ENCODE measurements at places on chromosomes 12 and 14.

DNA sequence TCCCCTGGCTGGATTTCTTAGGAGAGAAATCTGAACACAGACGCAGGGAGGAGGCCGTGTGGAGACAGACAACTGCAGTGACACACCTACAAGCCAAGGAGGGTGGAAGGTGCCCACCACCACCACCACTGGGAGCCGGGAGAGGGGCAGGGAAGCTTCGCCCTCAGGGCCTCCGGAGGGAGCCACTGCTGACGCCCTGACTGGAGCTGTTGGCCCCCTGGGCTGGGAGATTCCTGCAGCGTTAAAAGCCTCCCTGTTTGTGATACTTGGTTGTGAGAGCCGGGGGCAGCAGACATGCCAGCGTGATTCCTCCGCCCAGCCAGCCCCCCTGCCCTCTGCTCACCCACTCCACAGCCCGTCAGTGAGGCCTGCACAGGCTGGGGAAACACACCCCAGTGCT is 72.0 kb downstream of the CHGA start:
- DNase-seq, result no peak

DNA sequence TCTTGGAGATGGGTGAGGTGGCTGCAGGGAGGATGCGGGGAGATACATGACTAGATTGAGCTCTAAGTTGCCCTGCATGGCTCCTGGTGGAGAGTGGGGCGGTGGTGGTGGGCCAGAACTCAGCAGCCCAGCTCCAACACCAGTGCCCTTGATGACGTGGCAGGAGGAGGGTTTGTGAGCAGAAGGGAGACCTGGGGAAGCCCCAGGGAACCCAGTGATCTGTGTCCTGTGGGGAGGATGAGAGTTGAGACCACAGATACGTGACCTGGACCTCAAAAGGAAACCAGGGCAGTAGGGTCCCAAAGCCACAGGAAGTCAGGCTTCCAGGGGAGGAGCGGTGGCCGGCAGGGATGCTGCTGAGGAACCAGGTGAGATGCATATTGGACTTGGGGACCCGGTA is 989.1 kb upstream of the TMEM132C start:
- DNase-seq, result no peak

- no peak for DNase-seq
These were observed 34.4 kb downstream of the RAD52 start for GRCh38 chr12:915090-915489.

DNA sequence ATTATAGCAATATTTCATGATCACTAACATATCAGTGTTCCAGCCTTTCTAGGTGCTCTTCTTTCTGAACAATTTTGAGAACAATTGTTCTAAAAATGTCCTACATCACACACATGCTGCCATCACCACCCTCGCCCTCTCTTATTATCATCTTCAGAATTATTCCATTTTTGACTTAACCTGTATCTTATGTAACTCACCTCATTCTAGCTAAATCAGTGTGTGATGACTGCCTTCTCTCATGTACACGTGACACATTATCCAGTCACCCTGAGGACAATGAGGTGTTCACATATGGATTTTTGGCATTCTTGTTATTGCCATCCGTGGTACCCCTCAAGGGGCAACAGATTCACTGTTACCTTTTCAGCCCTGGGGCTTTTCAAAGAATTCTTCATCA is 87.3 kb downstream of the RFX4 start:
- no peak for DNase-seq

GRCh38 chr12:13165617-13166041 is 30.9 kb upstream of the EMP1 start:
- DNase-seq, result peak; percentile 16

DNA sequence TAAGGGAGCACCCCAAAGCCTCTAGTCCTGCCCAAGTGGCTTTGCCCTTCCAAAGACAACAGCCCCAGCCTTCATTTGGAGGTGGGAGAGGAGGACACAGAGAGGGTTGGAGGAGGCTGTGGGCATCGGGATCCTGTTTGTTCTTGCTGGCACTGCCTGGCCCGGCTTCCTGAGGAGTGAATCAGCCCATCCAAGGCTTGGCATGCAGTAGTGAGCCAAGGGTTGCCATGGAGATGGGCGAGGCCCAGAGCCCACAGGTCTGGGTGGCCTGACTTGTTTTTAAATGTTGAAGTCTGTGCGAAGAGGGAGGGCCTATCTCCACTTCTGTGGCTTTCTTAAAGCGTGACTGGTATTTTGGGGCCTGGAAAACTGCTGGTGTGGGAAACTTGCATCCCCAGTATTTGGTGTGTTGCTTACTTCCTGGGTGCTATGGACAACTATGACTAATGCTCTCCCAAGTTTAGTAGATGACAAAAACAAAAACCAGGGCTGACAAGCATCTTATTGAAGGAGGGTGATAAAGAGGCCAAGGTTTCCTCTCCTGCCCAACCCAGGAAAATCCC is 15.8 kb downstream of the CD9 start:
- DNase-seq, result no peak

DNA sequence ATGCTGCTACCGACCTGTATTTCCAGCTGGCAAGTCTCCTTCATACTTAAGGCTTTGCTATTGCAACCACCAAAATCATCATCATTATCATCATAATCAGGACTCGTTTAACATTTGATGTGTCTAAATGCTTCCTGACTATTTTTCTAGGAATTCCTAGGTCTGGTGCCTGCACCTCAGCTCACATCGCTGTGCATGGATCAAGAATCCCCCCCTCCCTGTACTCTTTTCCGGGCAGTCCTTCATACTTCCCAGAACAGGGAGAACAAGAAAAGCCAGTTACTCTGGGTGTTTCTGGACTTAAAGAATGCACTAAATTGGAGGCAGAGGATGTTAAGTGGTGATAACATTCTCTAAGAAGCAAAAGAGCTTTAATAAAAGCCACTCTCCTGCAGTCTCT is 9.4 kb downstream of the ERP27 start:
- no peak for DNase-seq
